ENCODE measurements at places on chromosomes 2 and 18.

DNA sequence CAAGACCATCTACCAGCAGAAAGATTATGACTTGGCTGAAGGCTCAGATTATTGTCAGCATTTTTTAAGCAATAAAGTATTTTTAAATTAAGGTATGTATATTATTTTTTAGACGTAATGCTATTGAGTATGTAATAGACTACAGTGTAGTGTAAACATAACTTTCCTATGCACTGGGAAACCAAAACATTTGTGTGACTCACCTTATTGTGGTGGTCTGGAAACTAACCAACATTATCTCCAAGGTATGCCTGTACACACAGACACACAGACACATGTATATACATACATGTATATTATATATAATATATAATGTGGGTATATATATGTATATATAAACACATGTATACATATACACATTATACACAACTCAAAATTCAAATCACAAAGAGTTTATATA, 9.1 kb upstream of the TMEFF2 start:
- DNase-seq: no peak

DNA sequence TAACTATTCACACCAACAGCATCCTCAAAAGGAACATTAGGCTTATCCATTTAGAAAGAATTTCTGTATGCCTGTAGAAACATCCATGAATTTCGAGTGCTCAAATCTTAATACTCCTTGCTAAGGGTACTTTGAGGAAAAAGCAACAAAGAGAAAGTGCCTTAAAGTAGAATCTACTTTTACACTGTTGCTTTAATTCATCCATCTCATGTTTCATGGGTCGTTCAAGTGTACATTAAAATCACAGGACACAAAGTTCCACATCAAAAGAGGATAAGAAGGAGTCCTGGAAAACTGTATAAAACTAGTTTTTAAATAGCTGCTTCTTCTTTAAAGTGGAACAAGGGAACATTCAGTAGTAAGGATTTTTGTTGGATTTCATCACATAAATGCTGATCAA, 54.5 kb downstream of the LRP1B start:
- DNase-seq: no peak

DNA sequence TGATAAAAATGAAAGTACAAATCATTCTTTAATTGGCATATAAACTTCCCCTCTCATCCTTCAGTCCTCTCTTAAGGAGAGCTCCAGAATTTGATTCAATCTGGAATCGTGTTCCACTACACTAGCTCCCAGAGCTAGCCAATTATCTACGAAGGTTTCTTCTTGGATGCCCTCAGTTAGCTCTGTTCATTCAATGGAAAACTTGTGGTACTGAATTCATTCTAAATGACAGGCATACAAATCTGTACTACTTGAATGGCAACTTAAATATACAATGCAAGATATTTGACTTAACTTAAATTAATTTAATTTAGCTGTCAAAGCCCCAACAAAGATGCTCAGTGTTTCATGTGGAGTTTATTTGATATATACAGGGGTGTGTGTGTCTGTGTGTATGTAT, 1474.2 kb upstream of the CELF4 start:
- DNase-seq: no peak

DNA sequence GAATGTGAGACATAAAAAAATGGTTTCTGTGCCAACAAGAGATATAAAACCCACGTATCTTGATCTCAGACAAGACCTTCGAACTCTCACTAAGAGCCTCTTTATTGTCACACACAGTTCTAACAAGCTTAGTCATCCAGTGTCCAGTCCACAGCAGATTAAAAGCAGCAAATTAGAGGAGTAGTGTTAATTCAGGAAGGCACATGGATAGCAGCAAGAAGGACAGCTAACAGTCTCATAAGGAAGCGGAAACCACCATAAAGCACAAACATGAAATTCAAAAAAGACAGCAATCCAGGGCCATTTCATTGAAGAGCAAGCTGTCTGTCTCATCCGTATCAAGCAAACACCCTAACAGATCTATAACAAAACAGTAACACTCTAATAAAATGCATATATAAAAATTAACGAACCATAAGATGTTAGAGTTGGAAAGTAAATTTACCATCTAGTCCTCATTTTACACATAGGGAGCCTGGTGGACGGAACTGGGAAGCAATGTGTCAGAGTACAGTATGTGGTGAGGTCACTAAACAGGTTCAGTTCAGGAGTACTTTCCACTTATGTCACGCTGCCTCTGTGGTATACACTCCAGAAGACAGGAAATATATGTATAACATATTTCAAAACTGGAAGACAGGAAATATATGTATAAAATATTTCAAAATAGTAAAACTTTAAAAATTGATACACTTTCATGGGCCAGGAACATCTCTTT, 18.3 kb downstream of the AAK1 start:
- no peak for DNase-seq

- DNase-seq: no peak
Measured at GRCh38 chr18:66676699-66677098, 72.8 kb upstream of the CDH19 start.

- DNase-seq: no peak
Measured at GRCh38 chr2:239298116-239298804, 102.6 kb downstream of the HDAC4 start.

DNA sequence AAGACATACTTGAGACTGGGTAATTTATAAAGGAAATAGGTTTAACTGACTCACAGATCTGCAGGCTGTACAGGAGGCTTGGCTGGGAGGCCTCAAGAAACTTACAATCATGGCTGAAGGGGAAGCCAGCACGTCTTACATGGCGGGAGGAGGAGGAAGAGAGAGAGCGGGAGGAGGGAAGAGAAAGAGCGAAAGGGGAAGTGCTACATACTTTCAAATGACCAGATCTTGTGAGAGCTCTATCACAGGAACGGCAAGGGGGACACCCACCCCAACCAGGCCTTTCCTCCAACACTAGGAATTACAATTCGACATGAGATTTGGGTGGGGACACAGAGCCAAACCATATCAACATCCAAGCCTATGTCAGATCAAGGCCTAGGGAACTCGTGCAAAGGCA, 24.2 kb downstream of the MYL12B start:
- DNase-seq: no peak

GRCh38 chr2:77161009-77161408, 361.2 kb downstream of the LRRTM4 start:
- no peak for DNase-seq

GRCh38 chr2:6184532-6185292, 492.5 kb downstream of the SOX11 start:
- peak; percentile 31 for DNase-seq

GRCh38 chr2:156385242-156385641, 50.9 kb upstream of the GPD2 start:
- no peak for DNase-seq

DNA sequence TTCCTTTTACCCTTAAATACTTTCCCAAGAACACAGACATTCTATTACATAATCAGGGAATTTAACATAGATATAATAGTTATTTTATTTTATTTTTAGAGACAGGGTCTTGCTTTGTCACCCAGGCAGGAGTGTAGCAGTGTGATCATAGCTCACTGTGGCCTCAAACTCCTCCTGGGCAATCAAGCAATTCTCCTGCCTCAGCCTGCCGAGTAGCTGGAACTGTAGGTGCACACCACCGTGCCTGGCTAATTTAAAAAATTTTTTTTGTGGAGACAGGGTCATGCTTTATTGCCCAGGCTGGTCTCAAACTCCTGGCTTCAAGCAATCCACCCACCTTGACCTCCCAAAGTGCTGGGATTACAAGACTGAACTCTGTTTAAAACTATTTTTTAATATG, 45.6 kb downstream of the SLC4A1AP start:
- no peak for DNase-seq

GRCh38 chr18:74950479-74950878, 258.5 kb downstream of the PTGR3 start:
- DNase-seq: no peak

GRCh38 chr2:39264733-39265132, 21.0 kb upstream of the CDKL4 start:
- DNase-seq: no peak

DNA sequence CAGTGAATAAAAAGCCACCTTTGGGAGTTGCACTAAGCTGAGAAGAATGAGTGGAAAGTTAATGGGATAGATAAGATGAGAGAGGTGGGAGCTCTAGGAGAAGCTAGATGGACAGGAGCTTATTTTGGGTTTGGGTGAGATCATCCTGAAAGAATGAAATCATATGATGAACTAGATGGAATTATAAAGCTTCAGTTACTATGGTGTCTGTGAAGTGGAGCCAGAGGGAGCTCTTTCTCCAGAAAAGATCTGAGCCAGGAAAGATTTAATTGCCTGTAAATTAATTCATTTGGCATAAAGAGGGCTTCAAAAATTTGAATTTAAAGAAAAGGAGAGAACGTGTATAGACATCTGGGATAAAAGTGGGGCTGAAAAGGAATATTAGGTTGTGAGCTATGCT, 10.3 kb downstream of the DNAH6 start:
- no peak for DNase-seq

DNA sequence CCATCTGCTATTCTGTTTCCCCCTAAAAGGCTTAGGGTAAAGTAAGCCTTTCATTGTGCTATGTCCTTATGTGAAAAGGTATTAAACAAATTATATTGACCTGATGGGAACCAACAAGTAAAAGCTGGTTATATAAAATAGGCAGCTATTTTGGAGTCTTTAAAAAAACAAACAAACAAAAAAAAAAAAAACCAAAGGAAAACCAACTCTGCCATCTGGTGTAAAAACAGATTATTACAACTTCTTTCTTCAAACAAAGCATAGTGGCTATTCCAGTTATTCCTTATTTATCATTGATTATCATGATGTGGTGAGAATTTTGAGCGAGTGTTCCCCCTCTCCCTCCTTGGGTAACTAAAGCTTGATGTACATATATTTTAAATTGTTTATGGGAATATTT, 122.3 kb upstream of the FHL2 start:
- no peak for DNase-seq

- no peak for DNase-seq
Measured at GRCh38 chr2:69979902-69980807, 18.7 kb upstream of the ASPRV1 start.

DNA sequence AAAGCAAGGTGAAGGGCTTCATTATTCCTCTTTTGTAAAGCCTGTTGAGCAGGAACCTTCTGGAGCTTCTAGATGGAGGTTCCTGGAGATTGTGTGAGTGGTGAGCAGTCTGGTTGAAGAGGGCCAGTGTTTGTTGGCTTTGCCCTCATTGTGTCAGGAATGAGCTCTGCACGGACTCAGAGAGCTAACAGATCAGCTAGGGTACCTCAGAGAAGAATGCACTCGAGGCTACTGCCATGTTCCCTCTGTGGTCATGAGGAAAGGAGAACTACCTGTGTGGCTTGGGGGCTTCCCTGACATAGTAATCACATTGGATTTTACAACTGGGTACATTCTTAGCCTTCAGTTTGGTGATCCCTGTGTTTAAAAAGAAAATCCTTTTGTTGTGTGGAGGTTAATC, 46.6 kb downstream of the SPTBN1 start:
- DNase-seq: no peak

GRCh38 chr2:176947754-176948153, 264.8 kb upstream of the HNRNPA3 start:
- no peak for DNase-seq

GRCh38 chr2:227862227-227862740, 9.1 kb upstream of the DAW1 start:
- DNase-seq: no peak

DNA sequence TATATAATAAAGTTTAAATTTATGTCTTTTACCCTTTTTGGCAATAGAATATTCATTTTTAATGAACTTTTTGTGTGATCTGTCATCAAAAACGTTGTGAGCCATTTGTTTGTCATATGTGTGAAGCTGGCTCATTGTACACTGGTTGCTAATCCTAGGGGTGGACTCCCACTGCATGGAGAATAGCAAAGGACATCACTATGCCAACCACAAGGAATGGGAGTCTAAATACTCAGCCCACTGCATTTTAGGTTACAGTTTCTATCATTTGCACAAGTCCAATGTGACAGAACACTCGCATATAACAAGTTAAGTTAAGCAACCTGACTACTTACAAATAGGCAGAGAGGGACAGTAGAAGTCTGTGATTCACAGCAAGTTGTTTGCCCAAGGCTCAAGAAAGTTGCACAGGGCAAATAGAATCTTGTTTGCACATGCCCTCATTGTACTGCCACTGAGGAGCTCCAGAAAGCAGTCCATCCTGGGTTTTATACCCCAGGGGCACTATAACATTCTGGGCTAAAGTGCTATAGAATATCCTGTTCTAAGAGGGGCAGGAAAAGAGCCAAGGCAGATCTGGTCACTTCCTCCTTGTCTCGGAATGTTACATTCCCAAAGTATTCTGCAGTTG, 545.9 kb upstream of the GCFC2 start:
- DNase-seq: no peak

DNA sequence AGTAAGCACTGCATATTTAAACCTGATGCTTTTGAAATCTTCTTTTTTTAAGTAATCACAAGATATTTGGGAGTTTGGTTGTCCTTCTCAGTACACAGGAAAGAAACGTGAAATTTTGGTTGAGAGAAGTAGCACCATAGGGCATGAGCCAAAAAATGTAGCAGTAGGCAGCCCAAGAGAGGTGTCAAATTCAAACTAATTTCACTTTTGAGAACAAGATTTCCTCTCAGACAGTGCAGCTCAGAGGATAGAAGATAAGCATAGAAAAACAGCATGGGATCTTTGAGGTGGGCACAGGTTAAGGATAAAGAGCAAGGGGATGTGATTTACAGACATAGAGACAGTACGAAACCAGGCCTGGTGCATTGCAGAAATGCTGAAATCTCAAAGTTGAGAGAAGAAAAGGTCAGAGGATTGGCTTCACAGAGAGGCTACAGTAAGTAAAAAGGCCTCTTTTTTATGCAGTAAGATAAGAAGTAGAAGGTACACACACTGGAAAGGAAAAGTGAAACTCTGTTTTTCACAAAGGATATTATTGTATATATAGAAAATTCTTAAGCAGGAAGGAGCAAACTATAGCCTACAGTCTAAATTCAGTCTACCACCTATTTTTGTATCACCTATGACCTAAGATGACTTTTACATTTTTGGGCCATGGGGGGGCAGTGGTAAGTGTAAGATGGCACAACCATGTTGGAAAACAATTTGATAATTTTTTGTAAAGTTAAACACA, 89.8 kb downstream of the PKP4 start:
- no peak for DNase-seq

DNA sequence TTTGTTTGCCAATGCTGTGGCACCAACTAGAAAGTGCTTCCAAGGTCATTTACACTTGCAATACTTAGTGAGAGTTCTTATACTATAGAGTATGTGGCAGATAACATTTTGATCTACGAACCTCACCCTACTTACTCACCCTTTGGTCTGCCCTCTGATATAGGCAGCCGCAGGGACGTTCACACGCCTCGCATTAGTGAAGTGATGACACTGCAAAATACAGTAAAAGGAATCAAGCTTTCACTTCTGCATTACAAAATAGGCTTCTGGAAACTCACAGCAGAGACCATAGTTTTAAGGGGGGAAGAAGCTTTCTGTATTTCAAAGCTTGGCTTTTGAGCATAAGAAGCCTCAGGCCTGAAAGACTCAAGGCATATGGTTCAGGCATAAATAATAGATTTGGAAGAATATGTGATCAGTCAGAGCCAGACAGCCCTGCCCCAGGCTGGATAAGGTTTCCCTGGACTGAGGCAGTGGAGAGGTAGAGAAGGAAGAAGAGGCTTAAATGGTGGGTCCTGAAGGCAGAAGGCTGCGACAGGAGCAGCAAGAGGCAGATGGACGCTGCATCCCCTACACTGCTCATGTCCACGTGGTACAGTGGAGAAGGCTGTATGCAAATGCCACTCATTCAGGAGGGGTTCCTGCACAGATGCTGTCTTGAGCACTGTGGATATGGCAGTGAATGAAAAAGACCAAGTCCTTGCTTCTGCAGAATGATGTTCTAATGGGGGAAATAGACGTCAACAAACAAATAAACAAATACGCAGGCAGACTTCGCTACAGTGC, 63.1 kb downstream of the FECH start:
- DNase-seq: peak; percentile 20
